Globus pallidus (tissue), 1 donor: ENCODE measurements at places on chromosomes 16 and 17.

DNA sequence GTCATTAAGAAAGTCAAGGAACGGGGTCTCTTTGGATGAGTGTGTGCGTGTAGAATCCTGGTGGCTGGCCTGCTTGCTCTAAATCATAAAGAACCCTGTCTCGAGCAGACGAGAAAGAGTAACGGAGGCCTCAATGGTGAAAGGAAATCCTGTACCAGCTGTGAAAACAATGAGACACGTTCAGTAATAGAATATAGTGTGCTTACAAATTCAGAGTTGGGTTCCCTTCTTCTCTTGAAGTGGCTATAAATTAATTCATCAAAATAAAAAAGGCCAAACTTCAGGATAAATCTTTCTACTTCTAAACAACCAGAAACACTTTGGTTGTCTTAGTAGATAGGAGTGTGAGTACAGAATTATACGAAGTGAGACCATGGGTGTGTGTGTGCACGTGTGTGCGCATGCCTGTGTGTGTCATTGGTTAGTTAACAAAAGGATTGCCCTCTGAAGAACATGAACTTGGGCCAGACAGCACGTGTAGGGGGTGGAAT is 48.5 kb downstream of the WWOX start:
- no peak for DNase-seq

DNA sequence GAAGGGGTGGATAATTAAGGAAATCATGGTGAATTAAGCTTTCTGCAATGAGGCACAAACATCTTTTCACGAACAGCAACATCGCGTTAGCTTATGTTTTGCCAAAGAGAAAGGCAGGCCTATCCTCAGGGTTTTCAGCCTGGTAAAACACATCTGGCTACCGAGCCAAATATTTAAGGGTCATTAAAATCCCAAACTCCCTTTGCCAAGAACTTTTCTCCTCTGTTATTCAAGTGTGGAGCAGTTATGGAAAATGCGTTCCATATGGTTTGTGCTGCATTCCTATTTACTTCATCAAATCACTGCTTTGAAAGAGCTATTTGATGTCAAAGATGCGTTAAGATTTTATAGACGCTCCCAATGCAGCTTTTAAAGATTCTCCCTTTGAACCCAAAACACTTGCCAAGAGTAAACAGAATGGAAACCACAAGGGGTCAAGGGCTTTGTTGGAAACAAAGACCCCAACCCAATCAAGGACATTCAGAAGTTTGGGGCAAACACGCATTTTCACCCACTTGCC is 308.3 kb upstream of the CDH5 start:
- DNase-seq = no peak

DNA sequence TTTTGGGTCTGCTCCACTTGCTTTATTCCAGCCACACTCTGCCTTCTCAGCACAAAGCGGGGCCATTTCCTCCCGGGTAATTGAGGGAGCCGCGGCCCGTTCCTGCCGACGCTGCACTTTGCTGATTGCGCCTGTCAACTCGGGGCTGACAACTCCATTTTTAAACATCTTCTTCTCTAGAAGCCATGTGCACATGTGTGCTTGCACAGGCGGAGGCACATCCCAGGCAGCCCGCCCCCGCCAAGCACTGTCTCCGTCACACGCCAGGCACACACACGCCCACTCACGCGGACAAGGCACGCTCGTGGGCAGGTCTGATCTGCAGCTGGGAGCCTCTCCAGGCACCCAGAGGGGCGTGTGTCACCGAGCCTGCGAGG is 63.2 kb downstream of the ENGASE start:
- no peak for DNase-seq

- no peak for DNase-seq
Observed at GRCh38 chr16:8026450-8026849, 563.9 kb downstream of the TMEM114 start.

DNA sequence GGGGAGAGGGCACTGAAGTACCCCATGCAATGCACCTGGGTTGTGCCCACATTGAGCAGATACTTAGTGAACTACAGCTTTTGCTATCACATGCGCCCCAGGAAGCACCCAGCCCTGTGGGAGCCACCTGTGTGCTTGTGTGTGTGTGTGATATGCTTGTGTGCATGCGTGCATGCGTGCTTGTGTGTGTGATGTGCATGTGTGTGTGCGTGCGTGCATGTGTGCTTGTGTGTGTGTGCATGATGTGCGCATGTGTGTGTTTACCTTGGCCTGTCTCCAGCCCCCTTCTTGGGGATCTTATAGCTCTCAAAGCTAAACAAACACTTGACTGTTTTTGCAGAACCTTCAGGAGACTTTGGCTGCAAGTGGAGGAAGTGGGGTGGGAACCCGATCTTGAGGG is 841 bp downstream of the C16orf89 start:
- DNase-seq = no peak

GRCh38 chr16:49111351-49111750 is 170.3 kb downstream of the CBLN1 start:
- no peak for DNase-seq
